Fibroblast of skin of scalp (primary cell): ENCODE measurements at places on chromosomes 16 and 17.

DNA sequence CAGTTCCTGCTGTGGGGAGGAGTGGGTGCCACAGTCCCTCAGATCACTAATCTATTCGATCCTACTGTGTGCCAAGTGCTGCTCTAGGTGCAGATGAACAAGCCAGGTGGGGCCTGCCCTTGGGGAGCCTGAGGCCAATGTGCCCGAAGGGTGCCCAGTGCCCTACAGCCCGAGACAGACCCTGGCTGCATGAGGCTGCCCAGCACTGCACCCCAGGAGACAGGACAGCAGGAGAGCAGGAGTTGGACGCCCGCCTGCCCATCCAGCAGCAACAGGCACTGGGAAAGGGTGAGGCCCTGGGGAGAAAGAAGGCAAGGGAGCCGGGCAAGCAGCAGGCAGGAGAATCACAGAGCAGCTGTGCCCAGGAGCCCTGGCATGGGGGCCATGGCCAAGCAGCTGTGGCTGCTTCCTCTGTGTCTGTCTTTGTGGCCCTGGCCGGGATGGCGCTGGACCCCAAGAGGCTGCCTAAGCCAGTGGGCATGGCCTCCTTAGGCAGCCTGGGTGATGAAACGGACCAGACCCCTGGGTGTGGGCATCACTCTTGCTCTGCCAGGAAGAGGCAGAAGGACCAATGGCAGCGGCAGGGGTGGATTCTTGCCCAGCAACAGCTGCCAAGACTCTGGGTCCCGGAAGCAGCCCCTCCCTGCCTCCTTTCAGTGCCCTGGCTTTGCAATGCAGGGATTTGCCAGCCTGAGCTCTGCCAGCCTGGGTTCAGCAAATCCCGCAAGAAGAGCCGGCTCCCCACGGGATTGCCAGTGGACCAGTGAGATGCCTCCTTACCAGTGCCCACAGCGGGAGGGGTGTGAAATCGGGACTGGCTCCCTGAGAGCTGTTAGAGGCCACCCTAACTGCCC is 179.6 kb upstream of the TNRC6C start:
- peak; percentile 29 for DNase-seq

DNA sequence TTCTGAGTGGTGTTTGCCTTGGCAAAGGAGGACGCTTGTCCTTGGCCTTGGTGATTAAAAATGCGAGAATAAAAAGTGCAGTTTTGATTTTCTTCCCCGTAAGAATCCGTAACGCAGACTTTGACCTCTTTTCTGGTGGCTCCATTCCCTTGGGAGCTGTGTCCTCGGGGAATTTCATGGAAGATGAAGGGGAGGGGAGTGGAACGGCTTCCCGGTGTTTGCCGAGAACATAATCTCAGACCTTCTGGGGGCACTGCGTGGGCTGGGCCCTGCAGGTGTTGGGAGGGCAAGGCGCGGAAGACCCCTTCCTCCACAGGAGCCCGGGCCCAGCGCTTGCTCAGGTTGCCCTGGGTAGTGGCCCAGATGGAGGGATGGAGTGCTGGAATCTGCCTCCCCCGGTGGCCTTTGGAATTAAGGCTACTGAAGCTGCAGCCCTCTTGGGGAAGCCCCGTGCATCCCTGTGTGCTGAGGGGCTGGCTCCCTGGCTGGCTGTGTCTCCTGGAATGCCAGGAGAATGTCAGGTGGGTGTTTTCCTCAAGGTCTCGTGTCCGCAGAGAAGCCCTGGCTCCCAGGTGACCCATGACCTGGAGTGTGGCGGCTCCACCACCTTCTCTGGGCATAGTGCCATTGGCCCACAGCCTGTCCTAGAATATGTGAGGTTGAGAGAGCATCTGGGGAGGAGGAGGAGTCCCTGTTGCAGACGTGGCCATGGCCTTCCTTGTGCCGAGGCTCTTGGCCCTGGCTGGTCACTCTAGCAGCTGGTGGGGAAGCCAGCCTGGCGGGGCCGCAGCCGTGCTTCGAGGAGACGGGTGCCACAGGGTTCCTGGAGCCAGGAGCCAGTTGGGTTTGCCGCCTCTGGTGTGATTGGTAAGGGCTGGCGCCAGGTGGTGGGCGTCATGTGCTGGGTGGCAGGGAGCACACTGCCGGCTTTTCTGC is 3.1 kb downstream of the BAIAP2 start:
- no peak for DNase-seq

DNA sequence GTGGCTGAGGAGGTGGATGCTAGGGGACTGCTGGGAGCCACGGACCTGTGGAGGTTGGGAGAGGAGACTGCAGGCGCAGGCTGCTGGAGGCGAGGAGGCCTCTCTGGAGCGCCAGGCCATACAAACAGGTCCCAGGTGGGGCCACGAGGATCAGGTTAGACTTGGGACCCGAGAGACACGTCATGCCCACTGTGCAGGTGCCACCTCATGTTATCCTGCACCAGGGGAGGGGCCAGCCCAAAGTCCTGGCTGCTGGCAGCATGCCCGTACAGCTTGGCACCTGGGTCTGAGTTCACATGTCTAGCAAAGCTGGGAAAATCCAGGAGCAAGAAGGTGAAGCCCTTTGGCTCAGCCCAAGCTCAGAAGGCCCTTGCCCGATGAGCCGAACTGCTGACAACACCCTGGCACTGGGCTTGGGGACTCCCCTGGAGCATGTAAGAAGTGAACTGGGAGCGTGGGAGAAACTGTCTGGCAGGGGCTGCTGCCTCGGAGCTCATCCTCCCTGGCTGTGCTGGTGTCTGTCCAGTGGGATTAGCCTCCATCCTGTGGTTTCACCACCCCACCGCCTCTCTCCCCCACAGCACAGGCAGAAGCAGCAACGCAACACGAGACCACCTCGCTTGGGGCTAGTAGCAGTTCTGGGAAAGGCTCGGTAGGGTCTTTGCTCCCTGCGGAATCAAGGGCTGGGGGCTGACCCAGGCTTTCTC is 5.3 kb downstream of the ARHGDIA start:
- DNase-seq = no peak

GRCh38 chr17:50953831-50954601 is 87.9 kb upstream of the TOB1 start:
- peak; percentile 76 for DNase-seq

GRCh38 chr16:3282103-3282729 is 1.1 kb upstream of the ZNF263 start:
- no peak for DNase-seq

GRCh38 chr17:80779961-80780380 is 211.7 kb upstream of the CHMP6 start:
- DNase-seq = peak; percentile 56

GRCh38 chr17:31321481-31321880 is at the start of gene EVI2A:
TSS of gene EVI2A (minus strand) at chr17:31321622. CDS start at chr17:31319013, 2,609 bp downstream.
- peak; percentile 83 for DNase-seq

- no peak for DNase-seq
These were observed 389.9 kb downstream of the MAF start for GRCh38 chr16:79210607-79211006.

GRCh38 chr16:77402118-77402517 is 32.7 kb downstream of the ADAMTS18 start:
- no peak for DNase-seq

DNA sequence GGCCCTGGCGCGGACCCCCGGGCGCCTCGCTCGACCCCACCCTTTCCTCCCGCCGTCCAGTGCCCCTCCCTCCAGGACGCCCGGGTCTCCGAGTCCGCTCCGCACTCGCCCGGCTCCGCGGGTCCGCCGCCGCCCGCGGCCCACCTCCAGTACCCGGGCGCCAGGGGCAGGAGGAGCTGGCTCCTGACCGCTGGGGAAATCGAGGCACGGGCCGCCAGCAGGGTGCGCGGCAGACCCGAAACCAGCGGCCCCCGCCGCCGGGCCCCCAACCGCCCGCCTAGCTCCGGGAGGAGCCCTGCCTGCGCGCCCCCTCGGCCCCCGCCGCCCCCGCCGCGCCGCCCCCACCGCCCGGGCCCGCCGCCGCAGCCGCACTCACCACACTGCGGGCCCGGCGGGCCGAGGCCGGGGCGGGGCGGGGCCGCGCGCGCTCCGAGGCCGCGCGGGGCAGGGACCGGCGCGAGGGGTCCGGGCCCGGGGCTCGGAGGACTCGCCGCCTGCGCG is 333 bp downstream of the MAFG start:
- no peak for DNase-seq

DNA sequence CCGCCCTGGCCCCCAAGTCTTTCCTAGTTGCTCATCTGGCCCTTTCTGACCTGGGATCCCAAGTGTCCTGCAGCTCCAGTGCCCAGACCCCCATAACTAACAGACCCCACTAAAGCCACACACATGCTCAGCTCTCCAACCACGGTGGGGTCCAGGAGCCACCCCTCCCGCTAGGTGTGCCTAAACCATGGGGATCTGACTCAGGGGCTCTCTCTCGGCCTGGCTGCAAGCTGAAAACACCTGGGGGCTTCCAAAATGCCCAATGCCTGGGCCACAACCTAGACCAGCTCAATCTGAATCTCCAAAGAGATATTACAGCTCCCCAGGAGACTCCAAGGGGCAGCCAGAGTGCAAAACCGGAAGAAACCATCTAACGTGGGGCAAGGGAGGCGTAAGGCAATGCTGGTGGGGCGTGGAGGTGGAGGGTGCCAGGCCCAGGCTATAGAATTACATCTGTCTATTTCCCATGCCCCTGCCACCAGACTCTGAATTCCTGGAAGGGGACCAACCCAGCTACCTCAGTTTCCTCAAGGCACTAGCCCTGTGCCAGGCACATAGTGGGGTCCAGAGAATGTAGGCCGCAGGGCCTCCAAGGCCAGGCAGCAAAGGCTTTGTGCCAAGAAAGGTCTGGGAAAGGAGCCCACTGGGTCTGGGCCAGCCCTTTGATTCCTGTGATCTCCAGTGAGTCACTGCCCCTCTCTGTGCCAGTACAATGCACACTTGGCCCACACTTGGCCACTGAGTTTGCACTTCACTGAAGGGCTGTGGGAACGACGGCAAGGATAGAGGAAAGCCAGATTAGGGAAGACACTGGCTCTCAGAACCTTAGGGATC is 3.3 kb downstream of the CD2BP2 start:
- DNase-seq = peak; percentile 42

GRCh38 chr17:40473573-40474365 is 27.7 kb downstream of the TNS4 start:
- DNase-seq = no peak

DNA sequence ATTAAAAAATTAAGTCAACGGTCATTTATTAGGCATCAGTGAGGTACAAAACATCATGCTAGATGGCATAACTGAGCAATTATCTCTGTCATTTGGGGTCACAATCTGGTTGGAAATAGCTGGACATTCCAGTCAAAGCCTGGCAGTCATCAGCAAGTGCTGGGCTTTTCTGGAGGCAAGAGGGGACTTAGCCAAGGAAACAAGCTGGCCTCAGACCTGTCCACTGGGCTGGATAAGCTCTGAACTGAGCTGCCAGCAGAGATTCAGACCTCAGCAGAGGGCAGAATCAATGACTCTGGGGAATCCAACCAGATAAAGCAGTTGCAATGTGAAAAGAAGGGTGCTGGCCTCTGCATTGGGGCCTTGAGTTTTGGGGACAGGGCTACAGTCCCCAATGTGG is 161.9 kb upstream of the NOL11 start:
- no peak for DNase-seq

DNA sequence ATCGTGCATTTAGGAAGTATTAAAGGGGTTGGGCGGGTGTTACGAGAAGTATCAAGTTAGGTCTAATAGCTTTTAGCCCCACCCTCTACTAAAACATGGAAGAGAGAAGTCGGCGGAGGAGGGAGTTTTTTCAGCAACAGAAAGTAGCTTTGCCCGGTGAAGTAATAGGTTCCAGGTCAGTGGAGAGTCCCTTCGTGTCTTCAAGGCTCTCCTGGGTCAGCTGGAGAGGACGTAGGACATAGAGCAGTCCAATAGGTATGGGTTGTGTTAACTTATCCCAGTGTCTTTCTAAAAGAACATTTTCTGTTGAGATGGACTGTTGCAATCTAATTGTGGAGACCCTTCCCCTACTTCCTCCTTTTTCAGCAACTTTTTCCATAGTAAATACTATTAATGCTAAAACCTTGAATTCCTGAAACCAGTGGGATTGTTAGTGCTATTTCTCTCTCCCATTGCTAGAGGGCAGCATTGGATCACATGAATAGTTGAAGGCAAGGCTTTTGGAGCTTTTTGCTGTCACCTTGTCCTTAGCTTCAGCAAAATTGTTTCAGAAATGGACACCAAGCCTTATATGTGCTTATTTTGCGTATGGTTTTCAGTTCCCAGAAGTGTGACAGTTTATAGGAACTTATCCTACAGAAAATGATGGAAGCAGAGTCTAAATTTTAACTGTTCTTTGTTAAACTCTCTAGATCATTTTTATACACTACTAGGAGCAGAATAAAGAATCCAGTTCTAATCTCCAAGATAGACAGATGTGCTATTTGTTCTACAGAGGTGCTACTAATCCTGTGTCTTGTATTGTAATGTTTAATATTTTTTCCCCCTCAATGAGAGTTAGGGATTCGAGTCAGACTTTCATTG is 38.4 kb downstream of the UTP18 start:
- peak; percentile 48 for DNase-seq

GRCh38 chr16:78894886-78895285 is 705.7 kb downstream of the MAF start:
- DNase-seq = no peak

DNA sequence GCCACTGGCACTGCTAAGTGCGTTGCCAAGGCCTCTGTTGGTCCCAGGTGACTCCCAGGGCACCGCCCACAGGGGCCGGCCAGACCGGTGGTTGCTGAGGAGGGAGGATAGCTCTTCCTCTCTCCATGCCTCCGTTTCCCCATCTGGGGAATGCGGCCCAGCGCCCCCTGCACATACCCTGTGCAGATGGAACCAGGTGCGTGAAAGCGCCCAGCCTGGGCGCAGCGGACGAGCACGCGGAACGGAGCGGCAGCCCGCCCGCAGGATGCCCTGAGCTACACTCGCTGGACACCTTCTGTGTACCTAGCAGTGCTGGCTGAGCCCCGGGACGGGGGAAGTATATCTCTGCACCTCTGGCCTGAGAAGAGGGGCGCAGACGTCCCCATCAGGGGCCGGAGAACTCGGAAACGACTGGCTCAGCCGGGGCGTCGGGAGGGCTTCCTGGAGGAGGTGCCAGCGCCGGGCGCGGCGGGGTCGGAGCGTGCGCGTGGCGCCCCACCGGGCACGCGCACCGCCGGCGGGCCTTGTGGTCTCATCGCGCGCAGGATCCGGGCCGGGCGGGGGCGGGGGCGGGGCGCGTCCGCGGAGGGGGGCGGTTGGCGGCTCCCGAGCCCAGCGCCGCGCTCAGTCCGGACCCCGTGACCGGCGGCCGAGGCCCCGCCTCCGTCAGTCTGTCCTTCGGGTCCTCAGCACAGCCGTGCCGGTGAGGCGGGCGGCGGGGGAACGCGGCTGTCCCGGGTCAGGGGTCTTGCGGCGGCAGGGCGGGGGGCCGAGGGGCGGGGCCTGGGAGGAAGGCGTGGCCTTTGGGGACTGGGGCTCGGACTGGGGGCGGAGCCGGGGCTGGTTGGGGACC is at the start of the genes CCDC78 and HAGHL:
Gene CCDC78, minus strand, starts transcription at position 6 of the 853 bp plus-strand sequence. CDS start 76 bp downstream, outside the sequence.
Gene HAGHL, plus strand, starts transcription at position 669 of the 853 bp plus-strand sequence. CDS start 404 bp downstream, outside the sequence.
- DNase-seq = peak; percentile 33

GRCh38 chr17:40727447-40728231 is 24.1 kb upstream of the KRT24 start:
- no peak for DNase-seq
